ENCODE measurements at places on chromosomes 13 and 19. TPM values are rescaled to one million over a fixed set of nuclear protein-coding genes. Genes with fewer than 3 reads are reported as not detected.

ZFR2 gene
- total RNA-seq = not detected

CYP4F8 gene
- not detected for total RNA-seq

TNFSF9 gene
- total RNA-seq = 31.5 TPM

TPRX2 gene
- not detected for total RNA-seq

RGL3 gene
- total RNA-seq = not detected

SHISA7 gene
- total RNA-seq = not detected

RNF17 gene
- total RNA-seq = not detected

VSTM2B gene
- not detected for total RNA-seq

CD79A gene
- total RNA-seq = not detected

NUFIP1 gene
- total RNA-seq = 2.8 TPM

SIGLEC12 gene
- total RNA-seq = not detected

ANKLE1 gene
- total RNA-seq = 0.76 TPM

TJP3 gene
- 1.7 TPM for total RNA-seq

ZNF836 gene
- total RNA-seq = 5.5 TPM

ADGRE2 gene
- 2.5 TPM for total RNA-seq

SCGB2B2 gene
- total RNA-seq = 0.08 TPM
